ENCODE measurements at places on chromosomes 1 and 21.

GRCh38 chr21:44398499-44398898 lies 45.1 kb downstream of the TRPM2 start:
- DNase-seq = no peak

DNA sequence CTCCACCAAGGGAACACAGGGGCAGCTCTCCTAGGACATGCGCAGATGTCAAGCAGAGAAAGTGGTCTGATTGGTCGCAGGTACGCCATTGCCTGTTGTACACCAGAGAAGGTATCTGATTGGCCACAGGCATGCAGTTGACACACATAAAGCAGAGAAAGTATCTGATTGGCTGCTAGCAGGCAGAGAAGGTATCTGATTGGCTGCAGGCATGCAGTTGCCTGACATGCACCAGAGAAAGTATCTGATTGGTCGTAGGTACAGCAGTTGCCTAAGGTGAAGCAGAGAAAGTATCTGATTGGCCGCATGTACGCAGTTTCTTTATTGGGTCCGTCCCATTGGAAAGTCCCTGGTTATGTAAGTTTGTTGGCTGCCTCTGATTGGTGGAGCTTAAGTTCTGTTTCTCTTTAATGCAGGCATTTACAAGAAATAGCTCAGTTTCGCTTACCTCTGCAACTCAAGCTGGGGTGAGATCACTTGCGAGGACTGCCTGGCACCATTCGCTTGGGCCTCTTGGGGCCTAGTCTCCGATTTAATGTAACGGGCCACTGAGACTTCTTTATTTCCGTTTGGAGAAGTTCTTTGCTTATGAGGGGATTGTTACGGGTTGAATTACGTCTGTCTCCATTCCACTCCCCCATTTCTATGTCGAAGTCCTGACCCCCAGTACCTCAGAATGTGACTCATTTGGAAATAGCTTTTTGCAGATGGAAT lies 74.2 kb downstream of the SIK1 start:
- no peak for DNase-seq

DNA sequence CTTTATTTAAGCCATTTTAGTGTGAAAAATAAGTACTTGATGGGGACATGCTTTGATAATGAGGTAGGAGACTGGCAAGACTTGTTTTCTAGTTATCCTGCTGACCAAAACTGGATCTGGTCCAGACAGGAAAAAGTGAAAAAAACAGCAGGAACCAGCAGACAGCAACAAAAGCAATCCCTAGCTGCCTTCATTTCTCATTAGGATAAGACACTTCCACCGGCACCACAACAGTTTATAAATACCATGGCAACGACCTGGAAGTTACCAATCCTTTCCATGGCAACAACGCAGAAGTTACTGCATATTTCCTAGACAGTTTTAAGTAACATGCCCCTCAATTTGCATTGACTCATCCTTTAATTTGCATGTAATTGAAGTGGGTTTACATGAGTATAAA lies 993.8 kb upstream of the NCAM2 start:
- no peak for DNase-seq

GRCh38 chr1:203547147-203547546 lies 53.2 kb downstream of the OPTC start:
- DNase-seq = no peak

DNA sequence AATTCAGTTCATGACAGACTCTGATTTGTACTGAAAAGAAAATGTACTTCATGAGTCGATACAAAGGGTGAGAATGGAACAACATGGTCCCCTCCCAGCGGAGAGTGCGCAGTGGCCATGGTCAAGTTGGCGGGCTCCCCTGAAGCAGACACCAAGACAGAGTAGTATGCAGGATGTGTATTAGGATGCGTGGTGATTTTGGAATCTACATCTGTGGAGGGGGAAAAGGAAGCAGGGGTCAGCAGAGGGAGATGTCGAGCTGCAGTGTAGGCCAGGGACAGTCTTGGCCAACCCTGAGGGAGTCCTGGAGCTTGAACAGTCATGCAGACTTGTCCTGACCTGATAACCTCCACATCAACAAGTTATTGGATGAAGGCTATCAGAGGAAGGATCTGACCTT lies 481.0 kb downstream of the OMA1 start:
- DNase-seq = no peak

GRCh38 chr1:30995990-30996612 lies 69.4 kb downstream of the PUM1 start:
- no peak for DNase-seq

GRCh38 chr1:109472779-109473178 lies 6.4 kb downstream of the SYPL2 start:
- no peak for DNase-seq

- DNase-seq = no peak
Measured at GRCh38 chr1:208272311-208272710, 28.1 kb upstream of the PLXNA2 start.

DNA sequence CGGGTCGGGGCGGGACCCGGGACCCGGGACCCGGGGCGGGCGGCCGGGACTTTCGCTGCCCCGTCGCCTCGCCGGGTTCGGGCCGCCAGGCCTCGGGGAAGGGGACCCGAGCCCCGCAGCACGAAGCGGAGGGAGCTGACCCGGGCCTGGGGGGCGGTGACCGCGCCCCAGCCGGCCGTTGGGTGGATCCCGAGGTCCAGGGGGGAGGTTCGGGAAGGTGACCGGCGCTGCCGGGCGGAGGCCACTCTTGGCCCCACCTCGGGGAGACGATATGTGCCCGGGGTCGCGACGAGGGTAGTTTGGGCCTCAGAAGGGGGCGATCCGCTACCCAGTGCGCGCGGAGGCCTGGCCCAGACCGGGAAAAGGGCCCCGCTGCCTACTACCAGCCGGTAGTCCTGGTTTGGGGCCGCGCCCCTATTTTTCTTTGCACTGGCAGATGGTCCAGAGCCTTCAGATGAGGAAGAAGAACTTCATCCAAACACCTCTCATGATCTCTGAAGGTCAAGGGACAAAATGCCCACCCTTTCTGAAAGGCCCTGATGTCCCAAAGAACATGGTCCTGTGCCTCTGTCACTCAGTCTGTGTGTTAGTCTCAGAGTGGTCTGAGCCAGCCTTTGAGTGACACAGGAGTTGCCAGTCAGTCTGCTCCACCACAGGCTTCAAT lies 766 bp downstream of the AGO4 start:
- no peak for DNase-seq

DNA sequence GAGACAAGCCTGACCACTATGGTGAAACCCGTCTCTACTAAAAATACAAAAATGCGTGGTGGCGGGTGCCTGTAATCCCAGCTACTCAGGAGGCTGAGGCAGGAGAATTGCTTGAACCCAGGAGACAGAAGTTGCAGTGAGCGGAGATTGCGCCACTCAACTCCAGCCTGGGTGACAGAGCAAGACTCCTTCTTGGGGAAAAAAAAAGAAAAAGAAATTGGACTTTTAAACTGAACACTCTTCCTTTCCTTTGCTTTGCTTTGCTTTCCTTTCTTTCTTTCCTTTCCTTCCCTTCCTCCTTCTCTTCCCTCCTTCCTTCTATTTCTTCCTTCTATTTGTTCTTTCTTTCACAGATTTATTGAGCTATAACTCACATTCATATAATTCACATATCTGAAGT lies 43.3 kb upstream of the PUM1 start:
- DNase-seq = no peak

GRCh38 chr1:69409731-69410456 lies 157.8 kb upstream of the LRRC7 start:
- DNase-seq = no peak

- no peak for DNase-seq
Measured at GRCh38 chr1:91325456-91325855, 79.2 kb downstream of the HFM1 start.

DNA sequence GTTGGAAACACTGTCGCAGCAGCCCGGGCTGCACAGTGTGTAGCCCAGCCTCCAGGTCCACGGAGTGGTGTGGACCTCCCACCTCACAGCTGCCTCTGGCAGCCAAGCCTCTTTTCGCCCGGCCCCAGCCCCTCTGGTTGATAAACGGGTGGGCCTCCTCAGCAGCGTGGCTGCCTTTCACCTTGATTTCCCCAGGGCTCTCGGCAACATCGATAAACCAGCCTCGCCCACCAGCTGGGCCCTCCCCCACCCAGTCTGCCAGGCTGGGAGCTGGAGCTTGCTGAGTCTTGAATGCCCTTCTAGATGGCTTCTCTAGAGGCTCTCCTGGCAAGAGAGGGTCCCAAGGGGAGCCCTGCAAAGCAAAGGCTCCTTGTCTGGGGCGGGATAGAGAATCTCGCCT lies 31.0 kb upstream of the LHX4 start:
- DNase-seq = no peak

DNA sequence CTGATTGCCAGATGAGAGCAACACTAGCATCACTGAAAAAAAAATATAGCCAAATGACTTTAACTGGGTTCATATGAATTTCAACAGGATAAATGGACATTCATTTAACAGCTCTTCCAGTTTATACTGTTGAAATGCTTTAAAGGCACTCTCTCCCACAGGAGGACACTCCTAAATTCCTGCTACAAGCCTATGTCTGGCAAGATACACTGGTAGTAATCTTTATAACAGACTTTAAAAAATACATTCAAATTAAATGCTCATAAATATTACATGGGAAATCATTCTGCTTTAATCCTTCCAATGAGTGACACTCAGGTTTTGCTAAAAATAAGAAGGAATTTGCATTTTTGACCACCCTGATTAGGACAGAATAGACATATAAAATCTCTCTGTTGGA lies 526.7 kb upstream of the ADAMTS5 start:
- no peak for DNase-seq

DNA sequence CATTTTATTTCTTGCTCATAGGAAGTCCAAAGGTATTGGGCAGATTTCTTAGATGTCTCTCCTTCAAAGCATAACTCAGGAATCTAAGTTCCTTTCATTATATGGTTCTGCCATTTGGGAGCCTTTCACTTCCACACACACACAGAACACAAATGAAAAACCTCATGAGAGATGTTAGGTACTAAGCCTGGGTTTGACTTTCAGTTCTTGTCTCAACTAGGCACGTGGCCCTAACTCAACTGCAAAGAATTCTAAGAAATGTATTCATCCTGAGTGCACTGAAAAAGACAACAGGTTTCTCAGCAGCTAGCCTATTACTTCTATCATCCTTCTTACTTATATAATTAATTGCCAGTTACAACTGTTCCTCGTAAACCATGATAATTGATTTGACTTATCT lies 190.0 kb upstream of the SAMSN1 start:
- no peak for DNase-seq

DNA sequence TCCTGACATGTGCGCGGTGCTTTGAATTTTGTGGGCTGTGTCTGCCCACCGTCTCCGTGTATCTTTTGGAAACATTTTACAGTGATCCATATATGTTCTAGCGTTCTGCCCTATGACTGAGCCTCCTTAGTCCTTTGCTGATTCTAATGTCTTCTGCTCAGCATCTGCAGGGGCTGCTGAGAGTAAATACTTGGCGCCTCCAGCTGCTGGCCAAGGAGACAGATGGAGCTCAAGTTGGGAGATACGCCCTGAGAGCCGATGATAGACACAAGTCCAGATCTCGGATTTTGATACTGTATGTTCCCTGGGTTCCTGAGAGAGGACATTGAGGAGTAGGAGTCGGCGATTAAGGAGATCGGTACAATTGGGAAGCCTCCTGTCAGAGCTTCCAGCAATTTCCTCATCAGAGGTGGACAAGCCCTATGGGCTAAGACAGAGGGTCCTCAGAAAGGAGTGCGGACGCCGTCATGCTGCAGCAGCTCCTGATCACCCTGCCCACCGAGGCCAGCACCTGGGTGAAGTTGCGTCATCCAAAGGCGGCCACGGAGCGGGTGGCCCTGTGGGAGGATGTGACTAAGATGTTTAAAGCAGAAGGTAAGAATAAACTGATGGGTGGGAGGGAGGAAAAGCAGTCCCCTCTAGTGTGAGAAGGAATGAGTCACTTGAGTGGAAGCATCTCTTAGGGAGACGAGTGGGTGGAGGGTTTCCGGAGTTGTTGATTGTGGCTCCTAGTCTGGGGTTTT lies 390 bp downstream of the ZFP69B start:
- DNase-seq = peak; percentile 62

DNA sequence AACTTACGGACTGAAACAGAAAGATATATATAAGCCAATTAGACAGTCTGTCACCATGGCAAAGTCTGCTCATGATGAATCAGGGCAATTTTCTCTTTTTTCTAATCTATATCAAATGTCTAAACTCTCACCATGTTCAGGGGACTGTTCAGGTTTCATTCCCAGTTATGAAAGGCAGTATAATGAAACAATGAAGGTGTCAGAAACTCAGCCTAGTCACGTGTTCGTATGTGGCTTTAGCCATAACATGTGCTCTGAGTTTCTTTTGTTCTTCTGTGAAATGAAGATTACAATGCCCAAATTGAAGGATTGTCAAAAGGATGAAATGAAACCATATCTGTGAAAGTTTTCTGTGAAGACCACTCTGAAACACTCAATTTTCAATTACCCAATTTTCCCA lies 392.9 kb downstream of the DSCAM start:
- DNase-seq = no peak

DNA sequence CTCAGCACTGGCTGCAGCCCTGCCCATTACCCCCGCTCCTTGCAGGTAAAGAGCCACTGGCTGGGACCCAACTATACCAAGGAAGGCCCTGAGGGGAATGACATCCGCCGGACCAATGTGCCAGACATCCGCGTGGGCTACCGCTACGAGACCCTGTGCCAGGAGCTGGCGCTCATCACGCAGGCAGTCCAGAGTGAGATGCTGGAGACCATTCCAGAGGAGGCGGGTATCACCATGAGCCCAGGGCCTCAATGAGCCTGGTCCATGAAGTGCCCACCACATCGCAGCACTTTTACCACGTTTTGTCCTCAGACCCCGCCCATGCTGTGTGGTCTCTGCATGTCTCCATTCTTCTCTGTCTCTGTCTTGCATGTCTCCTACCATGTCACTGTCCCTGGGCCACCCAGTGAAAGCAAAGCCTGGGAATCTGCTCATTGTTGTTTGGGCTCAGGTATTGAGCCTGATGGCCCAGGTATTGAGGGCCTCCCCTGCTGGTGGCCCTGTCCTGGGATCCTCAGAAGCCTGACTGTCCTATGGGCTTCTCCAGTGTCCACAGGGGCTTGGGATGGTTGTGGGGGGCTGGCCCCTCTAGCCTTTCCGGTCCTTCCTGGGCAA lies 11.4 kb downstream of the AMPD2 start:
- no peak for DNase-seq

DNA sequence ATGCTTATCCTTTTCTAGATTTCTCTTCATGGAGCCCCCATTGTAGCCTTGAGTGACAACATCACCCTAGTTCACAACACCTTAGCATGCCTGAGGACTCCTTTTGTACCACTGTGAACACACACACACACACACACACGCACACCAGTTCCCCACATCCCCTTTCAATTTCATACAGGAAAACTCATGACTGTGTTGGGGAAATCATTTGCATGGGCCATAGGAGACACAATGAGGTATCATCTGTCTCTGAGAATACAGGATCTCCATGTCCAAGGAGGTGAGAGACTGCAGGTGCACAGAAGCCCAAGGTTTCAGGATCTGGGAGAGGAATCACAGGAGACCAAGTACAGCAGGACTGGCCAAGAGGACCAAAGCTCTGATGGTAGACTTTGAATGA lies 119.7 kb downstream of the TPTE start:
- DNase-seq = no peak

Data from activated gamma-delta T cell (primary cell).